ENCODE measurements at places on chromosomes 5 and 9.

DNA sequence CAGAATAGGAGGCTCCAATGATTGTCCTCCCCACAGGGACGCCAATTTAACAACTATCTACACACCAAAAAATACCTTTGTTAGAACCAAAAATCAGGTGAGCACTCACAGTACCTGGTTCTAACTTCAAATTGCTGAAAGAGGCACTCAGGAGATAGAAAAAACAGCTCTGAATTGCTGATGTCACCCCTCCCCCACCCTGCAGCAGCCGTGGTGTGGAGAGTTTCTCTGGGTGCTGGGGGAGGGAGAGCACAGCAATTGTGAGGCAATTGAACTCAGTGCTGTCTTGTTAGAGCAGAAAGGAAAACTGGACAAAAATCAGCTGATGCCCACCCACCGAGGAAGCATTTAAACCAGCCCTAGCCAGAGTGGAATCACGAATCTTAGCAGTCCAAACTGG is 41.8 kb downstream of the TNFSF8 start:
- DNase-seq = no peak

- no peak for DNase-seq
Observed at GRCh38 chr5:169160405-169160901, 140.5 kb downstream of the SLIT3 start.

- DNase-seq = no peak
Observed at GRCh38 chr5:17302106-17302505, 84.7 kb downstream of the BASP1 start.

- no peak for DNase-seq
Observed at GRCh38 chr9:97771641-97772040, 74.5 kb upstream of the XPA start.

DNA sequence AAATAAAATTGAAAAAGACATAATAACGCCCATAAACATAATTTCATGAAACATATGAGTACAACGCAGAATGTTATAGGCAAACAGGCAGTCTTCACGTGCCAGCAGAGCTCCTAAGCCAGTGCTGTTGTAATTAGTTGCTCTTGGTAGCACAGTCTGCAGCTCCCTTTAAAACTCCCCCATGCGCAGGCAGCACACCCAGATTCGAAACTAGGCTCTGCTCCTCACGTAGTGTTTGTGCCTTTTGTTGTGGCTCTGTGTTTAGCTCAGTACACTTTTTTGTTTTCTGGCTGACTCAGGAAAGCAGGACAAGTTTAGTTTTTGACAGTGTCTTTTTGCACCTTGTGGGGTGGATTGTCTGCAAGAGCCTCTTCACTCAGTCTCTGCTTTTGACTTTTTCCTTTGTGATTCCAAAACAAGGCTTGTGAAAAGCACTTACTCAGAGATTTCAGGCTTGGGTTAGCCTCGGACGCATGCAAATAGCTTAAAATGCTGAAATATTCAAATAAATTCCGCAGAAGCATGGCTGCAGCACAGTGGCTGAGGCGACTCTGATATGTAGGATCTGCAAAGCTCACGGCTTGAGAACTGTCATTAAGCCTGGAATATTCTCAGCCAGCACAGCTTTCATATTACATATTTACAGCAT is 113.6 kb downstream of the IRX1 start:
- no peak for DNase-seq

DNA sequence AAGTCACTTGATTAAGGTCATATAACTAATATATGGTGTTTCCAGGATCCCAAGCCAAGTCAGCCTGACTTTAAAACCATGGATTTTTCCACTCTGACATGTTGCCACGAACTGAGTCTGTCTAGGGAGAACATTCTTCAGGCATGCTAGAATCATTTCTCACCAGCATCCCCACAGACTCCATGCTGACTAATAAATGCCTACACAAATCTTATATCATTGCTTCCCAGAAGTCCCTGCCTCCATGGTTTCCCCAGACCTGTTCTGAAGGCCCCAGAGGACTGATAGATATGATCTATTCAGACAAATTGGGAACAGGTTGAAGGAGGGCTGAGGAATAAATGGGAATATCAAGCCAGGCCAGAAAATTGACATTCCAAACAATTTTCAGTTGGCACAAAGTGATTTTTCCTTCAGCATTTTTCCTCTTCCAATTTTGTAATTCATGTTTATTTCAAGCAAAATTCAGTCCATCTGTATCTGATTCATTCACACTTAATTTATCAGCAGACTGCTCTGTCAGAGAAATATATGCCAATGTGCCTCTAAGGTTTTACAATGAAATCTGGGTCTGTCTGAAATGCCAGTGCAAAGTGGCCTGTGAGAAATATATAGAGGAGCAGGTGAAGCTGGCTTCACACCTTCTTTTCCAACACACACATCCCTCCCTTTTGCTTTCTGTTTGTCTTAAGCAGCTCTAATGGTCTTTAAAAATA is 413.6 kb upstream of the TNC start:
- DNase-seq = no peak

DNA sequence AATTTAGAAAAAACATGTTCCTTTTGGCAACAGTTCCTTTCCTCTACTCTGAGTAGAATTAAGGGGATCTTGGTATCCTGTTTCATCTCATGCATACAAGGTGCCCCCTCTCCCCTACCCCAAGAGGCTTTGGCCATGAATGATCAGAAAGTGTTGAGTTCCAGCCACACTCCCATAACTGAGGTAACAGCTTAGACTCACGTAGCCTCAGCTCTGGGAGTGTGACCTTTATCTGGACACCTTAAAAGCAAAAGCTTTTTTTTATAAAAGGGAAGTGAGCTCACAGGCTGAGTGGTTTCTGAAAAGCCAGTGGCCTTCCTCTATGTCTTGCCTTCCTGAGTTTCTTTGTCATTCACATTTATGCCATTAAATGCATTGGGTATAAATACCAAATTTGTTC is 900 bp upstream of the HAVCR2 start:
- no peak for DNase-seq

All from T-helper 17 cell (primary cell).